AG10803 (cell line): ENCODE measurements at places on chromosomes 2 and 18.

DNA sequence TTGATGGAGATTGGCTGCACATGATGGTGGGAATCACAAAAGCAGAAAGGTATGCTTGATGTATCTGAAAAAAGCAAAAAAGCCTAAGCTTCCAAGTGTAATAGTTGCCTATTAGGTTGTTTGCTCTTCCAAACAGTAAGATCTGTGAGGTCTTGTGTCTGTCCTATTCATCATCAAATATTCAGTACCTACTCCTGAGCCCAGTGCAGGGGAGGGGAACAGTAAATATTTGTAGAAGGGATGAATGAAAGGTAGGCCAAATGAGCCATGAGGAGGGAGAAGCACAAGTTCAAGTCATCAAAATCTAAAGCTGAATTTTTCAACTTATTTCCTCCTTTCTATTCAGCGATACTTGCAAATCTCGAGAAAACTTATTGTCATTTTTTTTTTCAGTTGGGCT lies 153.2 kb upstream of the ETAA1 start:
- no peak for DNase-seq

DNA sequence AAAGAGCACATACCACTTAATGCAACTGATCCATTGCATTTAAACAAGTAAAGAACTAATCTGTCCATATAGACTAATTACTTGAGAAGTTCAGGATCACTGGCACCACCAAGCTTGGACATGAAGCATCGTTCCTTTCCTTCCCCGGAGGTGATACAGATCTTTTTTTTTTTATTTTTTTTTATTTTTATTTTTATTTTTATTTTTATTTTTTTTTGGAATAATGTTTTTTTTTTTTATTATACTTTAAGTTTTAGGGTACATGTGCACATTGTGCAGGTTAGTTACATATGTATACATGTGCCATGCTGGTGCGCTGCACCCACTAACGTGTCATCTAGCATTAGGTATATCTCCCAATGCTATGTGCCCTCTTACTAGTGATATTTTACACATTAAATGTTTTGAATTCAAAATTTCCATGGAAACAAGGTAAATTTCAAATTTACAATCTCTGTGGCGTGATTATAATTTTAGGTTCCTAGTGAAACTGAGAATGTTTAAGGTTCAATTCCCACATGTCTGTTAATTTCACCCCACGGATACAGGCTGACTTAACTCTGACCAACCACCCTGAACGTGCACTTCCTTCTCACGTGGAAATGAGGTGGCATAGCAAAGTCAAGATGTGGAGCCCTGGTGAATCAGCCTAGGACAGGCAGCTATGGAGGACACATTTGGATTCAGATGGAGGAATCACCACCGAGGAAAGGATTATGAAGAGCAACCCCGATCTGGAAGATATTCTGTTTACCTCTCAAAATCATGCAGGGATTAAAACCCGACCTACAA lies 101.6 kb upstream of the THOC1 start:
- no peak for DNase-seq

- DNase-seq = no peak
Observed at GRCh38 chr18:3710712-3711301, 260.8 kb downstream of the TGIF1 start.

DNA sequence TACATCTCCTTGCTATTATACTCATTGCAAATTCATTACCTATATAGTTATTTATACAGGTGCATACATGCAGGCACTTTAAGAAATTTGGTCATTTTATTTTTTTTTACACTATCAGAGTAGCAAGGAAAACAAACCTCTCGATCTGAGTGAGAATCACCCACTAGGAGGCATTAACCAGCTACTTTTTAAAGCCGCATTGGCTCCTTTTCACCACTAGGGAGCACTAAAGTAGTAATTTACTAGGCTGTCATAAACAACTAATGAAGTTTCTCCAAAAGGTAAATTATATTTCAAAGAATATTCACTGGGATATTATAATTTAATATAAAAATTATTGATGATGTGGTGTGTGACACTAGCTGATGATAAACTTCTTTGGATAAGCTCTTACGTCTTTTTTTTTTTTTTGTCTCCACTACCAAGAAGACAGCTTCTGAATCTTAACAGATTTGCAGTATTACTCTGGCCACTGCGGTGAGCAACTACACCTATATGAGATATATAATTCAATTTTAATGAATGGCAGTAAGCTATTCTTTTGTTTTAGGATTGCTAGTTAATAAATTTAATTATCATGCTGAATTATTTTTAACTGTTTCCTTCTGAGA lies 101.9 kb downstream of the NOL4 start:
- DNase-seq = peak; percentile 51
